Fibroblast of gingiva (primary cell): ENCODE measurements at places on chromosomes 16 and 17.

GRCh38 chr16:54930005-54930868, at the start of gene IRX5:
IRX5 (plus strand) TSS chr16:54930865; CDS start chr16:54931199, 334 bp downstream.
- DNase-seq = peak; percentile 99

DNA sequence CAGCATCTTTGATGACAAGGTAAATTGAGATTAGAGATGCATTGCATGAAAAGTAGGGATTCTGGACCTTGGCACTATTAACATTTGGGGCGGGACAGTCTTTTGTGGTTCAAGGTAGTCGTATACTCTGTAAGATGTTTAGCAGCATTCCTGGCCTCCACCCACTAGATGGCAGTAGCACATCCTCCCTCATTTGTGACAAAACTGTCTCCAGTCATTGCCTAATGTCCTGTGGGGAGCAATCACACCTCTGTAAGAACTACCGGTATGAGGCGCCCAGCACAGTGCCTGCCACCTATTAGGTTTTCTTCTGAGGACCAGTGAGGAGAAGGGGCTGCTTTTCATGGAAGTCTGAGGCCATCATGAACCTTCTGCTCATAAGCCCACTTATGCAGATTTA, 180.8 kb downstream of the RBFOX1 start:
- no peak for DNase-seq

DNA sequence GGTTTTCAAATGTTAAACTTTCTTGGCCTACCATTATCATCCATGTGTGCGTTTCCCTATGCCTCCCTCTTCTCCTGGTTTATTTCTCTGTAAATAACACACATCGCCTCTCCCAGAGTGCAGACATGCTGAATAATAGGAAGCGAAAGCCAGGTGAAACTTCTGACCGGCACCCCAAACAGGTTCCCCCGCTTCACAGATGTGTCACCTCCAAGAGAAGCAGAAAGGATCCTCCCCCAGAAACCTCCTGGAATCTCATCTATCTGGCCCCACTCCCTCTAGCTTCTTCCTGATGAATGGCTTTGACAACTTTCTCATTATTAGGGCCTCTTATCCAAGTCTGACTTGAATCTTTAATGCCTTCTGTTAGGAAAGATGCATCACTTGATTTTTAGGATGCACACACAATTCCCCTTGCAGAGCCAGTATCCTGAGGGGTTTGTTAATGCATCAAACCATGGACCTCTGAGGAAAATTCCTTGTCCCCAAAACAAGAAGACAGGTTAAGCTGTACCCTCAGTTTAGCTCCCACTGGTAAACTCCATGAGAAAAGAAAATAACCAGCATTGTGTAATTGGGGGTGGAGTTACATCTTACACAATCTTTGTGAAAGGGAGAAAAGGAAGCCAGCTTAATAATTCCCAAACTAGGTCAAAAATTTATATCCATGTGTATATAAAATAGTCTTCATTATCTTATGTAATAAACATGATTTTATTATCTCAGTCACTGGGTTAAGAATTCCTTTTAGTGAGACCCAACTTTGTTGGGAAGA, 20.1 kb upstream of the HYDIN start:
- no peak for DNase-seq

DNA sequence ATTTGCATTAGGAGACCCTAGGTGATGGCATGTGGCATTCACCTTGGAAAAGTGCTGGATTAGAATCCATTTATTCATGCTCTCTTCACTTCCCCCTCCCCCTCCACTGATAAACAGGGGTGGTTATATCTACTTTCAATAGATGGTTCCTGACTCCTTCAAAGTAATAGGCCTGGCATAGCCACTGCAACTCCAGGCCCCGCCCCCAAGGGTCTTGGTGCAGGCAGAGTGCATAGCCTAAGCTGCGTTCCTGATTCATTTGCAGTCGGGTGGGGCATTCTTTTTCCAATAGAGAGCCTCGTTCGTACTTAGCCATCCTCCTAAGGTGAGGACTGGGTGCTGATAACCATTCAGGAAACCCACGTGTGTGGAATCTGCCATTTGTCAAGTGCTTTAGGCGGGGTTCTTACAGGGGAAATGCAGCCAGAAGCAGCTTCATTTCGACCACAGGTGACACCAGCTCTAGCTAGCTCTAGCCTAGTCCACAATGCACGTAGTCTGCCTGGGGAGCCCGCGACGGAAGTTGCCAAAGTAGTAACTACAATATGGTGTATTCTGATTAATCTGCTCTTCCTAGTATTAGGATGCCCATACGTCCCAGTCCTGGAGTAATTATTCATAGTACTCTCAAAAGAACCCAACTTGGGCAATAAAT, 11.1 kb downstream of the UBE2O start:
- DNase-seq = no peak

DNA sequence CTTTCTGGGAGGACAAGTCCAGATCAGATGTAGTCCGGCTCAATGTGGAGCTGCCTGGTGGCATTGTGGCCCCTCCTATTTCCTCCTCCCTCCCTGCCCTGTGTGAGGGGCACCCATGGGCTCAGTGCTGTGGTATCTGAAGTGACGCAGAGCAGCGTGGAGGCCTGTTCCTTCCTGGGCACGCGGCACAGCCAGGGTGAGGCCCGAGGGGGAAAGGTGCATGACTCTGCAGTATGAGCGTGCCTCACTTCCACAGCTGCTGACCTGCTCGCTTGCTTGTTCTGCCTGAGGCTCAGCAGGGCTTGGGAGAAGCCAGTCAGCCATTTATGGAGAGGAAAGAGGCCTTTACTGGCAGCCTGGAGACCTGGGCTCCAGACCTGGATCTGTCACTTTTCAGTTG, 11.7 kb downstream of the TMEM238L start:
- no peak for DNase-seq

DNA sequence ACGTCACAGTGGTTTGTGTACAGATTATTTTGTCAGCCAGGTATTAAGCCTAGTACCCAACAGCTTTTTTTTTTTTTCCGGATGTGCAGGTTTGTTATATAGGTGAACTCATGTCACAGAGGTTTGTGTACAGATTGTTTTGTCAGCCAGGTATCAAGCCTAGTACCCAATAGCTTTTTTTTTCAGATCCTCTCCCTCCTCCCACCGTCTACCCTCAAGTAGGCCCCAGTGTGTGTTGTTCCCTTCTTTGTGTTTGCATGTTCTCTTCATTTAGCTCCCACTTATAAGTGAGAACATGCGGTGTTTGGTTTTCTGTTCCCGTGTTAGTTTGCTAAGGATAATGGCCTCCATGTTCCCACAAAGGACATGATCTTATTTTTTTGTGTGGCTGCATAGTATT, 19.9 kb downstream of the RPTOR start:
- no peak for DNase-seq

DNA sequence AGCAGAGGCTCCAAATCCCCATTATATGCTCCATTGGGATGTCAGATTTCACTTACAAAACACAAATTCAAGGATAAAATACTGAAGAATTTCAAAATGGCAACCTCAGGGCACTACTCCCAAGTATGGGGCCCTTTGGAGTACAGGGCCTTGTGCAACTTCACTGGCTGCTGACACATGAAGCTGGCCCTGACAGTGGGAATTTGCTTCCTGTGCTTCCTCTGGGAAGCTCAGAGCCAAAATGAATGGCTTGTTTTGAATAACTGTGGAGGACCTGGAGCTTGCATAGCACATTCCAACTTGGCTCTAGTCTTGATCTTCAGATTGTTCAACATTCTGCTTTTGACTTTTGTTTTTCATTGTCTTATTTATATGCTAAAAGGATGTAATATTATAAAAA, 52.3 kb upstream of the HNF1B start:
- DNase-seq = no peak

GRCh38 chr16:89860747-89861304, 12.6 kb upstream of the TCF25 start:
- DNase-seq = no peak

- no peak for DNase-seq
Observed at GRCh38 chr17:41486809-41487530, 2.7 kb downstream of the KRT36 start.

DNA sequence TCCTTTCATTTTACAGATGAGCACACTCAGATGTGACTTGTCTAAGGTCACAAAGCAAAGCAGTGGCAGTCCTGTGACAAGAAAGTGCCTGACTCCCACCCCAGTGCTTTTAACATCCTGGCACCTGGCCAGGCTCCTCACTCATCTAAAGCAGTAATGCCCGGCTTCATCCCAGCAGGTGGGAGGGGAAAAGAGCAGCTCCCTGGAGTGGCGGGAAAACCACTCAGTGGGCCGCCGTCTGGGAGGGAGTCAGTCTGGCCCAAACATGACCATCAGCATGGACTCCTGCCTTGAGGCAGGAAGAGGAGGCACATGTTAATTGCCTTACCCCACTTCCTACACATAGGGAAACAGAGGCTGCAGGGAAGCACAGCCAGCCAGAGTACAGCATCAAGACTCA, 2.6 kb downstream of the PCGF2 start:
- no peak for DNase-seq

GRCh38 chr17:14261406-14261805, 24.7 kb upstream of the CDRT15 start:
- DNase-seq = no peak

DNA sequence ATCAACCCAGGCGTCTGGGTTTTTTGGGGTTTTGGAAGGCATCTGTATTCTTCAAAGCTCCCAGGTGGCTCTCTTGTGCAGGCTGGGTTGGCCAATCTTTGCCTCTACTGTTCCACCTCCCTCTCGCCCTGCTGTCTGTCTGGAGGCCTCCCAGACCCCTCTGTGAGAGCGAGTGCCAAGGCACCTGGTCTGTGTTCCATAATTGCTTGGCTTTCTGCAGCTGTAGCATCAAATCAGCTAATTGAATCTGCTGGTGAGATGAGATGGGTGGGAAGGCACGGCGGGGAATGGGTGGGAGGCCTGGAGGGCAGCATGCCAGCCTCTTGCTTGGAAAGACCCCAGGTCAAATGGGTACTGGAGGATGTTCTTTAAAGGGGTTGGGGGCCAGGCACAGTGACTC, 52.5 kb upstream of the CLEC19A start:
- DNase-seq = no peak

DNA sequence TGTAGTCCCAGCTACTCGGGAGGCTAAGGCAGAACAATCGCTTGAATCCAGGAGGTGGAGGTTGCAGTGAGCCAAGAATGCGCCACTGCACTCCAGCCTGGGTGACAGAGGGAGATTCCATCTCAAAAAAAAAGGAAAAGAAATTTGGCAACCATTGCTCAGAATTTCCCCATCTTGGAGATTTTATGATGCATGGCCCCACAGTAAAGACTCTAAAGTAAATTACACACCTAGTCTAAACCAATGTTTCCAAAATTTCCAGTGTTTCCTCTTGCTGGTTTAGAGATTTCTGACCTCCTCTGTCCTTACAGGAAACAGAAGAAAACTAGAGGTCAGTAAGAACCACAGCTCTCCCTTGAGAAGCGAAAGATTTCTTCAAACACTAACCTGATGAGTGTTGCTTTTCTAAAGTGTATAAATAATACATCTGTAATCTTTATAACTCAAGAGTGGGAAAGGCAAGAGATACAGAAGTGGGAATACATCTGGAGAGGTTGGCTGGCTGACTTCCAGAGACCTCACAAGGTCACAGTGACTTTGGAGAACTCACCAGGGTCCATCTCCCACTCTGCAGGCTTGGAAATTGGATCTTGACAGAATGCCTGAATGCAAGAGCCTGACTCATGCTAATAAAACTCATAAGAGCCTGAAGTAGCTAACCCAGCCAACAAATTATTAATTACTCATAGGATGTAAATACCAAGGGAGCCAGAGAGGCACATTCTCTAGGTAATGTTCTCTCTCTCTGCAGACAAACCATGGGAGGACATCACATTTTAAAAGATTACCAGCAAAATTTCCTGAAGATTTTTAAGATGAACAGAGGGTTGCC, 8.8 kb downstream of the ADAT1 start:
- DNase-seq = no peak

DNA sequence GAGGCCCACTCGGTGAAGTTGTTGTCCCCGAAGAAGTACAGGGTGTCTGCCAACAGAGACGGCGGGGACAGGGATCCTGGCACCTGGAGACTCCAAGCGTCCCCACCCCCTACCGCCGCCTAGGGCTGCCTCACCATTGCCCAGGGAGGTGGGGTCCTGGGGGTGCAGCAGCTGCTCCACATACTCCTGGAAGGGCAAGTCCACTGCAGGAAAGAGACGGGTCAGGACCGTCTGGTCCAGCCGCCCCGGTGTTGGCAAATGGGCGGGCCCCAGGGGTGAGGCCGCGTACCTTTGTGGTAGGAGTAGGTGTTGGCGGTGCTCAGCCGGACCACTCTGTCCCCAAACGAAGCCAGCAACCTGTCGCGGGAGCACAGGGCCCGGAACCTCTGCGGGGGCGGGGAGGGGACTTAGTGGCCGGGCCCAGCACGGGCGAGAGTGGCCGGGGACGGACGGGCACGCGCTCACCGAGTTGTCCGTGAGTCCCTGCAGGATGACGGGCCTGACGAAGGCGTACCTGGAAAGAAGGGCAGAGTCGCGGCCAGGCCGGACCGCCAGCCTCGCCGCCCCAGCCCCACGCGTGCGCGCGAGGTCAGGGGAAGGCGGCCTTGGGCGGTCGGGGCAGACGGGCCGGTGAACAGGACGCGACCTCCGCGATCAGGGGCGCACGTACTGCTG, 601 bp downstream of the JMJD8 start:
- no peak for DNase-seq

DNA sequence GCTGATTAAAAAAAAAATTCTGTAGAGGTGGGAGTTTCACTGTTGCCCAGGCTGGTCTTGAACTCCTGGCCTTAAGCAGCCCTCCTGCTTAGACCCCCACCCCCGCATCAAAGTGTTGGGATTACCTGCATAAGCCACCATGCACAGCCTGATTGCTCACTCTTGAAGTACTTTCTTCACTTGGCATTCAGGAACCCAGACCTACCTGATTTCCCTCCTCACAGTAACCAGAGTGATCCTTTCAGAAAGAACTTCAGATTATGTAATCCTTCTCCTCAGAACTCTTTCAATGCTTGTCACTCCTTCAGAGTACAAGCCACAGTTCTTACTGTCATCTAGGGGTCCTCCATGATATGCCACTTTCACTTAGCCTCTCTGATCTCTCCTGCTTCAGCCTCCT, 1.4 kb downstream of the EFCAB13 start:
- no peak for DNase-seq
